ENCODE measurements at places on chromosomes 3 and 15.

GRCh38 chr3:15428539-15428938 is 1.1 kb downstream of the EAF1 start:
- peak; percentile 55 for DNase-seq

DNA sequence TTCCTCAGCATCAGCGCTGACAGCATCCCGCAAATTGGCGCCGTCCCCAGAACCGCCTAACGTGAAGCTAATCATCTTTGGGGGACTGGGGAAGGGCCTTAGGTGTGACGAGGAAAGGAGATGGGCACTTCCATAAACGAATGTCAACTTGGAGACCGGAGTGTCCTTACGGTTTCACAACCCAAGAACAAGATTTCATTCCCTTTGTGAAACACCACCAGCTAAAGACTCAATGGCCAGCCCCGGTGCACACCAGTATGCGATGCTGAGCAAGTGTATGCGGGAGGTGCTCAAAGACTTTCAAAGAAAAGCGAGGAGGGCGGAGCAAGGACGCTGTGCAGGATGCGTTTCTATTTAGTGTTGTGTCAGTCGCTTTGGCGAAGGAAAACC is 759 bp upstream of the TTBK2 start:
- peak; percentile 58 for DNase-seq

DNA sequence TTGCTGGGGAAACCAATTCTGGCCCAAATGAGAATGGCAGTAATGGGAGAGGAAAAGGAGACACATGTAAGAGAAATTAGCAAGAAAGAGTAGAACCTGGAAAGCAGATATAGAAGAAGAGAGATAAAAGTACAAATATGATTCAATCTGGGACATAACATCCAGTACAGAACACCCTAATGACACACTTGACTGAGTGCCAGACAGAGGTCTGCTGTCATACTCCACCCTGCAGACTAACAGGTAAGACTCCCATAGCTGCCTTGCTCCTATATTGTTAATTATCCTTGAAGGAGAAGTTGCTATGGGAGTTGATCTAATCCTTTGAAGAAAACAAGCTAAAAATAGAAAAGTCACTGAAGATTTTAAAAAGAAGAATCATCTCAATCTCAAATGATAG is 21.1 kb downstream of the CCPG1 start:
- DNase-seq = no peak

- DNase-seq = no peak
These were observed 14.3 kb downstream of the ZIC4 start for GRCh38 chr3:147391781-147392624.

- DNase-seq = no peak
These were observed 21.1 kb downstream of the MAGI1 start for GRCh38 chr3:66017591-66017990.

DNA sequence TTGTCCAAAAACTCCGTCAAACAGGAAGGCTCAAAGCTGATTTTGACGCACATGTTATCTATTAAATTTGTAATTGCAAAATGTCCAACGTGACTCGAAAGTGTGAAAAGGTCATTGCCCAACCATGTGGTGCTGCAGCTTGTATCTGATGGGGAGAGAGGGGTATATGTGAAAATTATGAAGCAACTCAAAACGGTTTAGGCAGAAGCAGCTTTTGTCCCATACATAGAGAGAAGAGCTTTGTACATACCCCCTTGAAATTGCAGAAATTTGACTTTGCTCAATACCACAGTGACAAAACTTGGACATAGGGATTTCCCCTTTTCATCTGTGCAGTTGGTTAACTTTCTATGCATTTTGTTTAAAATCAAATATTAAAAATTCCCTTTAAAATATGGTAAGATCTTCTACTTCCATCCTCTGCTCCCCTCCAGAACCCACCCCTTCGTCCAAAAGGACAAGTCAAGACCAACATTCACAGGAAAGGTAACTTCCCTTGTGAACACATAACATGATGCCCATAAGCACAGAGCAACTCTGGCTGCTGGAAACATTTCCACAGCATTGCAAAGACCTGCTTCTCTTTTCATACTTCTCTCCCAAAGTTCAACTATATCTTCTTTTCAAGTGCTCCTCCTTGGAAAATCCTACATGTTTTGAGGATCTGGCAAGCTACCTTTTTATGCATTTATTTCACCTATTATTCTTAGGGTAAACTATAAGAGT is 253.7 kb upstream of the THBS1 start:
- peak; percentile 8 for DNase-seq

DNA sequence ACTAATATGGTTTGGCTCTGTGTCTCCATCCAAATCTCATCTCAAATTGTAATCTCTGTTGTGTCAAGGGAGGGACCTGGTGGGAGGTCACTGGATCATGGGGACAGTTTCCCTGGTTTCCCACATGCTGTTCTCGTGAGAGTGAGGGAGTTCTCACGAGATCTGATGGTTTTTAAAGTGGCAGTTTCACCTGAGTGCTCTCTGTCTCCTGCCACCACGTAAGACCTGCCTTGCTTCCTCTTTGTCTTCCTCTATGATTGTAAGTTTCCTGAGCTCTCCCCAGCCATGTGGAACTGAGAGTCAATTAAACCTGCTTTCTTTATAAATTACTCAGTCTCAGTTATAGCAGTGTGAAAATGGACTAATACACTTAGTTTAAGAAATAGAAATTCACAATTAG is 228.9 kb downstream of the CD47 start:
- no peak for DNase-seq

- DNase-seq = no peak
These were observed 38.1 kb downstream of the UBE2E2 start for GRCh38 chr3:23241256-23241655.

GRCh38 chr3:194312186-194312742 is 38.9 kb downstream of the CPN2 start:
- no peak for DNase-seq

- DNase-seq = no peak
These were observed 450.4 kb downstream of the MFSD1 start for GRCh38 chr3:159252274-159252673.

DNA sequence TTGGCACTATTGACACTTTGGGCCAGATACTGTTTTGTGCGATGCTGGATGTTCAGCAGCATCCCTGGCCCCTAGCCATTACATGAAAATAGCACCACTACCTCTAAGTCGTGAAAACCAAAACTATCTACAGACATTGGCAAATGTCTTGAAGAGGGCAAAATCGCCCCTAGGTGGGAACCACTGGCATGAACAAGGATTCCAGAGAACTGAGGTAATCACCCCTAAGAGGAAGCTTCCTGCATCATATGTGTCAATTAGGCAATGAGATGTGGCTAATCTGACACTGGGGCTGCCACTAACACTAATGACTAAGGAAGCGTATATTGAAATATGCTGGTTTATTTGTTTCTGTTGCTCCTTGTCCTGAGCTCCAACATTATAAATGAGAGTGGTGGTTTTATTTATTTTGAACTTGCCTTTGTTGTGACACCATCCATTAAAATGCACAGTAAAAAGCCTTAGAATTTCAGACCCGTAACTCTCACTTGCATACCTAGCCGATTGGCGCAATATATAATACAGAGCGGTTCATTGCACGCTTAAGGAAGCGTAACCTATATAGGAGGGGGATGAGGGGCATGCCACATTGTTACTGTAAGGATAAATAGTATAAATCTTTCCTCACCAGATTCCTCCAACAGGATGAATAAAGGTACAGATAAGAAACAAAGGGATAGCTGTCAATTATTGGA is 299.8 kb upstream of the CNTN4 start:
- DNase-seq = no peak

DNA sequence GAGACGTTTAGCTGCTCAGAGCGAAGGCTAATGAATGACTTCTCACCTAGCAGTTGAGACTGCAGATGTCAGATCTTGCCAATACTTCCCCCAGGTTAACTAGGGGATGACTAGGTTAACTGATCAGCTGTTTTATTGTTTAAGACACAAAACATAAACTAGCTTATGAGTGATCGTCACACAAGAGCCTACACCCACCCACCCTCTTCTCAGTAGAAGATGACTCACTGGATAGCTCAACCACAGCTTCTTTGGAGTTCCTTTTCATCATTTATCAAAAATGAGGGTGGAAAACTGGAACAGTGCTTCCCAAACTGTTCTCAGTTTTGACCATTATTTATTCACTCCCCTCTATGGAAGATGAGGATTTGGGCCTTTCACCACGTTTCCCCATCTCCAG is 25.2 kb downstream of the GASK1A start:
- DNase-seq = no peak

DNA sequence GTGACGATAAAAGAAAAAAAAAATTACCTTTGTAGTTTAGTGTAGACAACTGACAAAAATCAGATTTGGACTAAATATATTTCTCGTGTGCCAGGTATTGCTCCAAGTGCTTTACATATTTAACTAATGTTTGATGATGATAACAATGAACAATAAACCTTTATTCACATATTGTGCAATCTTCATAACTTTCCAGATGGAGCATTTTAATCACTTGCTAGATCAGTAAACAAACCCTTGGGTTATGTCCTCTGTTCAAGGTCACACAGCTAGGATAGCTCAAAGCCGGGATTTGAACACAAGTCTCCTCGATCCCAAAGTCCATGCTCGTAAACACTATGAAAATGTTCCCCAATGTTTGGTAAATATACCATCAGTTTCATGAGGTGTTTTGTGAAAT is 14.5 kb downstream of the NCEH1 start:
- no peak for DNase-seq

DNA sequence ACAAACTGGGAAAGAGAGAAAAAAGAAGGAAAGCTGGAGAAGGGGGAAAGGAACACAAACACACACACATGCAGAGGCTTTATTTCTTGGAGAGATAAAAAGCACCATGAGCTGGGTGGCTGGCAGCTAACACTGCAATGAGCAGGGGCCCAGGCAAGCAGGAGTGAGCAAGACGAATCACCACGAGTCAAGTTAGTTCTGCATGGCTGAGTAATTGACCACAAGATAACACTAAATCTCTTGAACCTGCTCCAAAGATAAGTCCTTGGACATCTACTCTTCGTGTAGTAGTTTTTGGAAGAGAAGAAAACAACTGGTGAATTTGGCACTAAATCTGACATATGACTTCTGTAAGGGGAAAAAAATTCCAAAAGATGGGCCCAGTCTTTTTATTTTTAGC is 100.9 kb downstream of the MYO5A start:
- no peak for DNase-seq

GRCh38 chr3:106692624-106693023 is 684.6 kb upstream of the CCDC54 start:
- DNase-seq = no peak

DNA sequence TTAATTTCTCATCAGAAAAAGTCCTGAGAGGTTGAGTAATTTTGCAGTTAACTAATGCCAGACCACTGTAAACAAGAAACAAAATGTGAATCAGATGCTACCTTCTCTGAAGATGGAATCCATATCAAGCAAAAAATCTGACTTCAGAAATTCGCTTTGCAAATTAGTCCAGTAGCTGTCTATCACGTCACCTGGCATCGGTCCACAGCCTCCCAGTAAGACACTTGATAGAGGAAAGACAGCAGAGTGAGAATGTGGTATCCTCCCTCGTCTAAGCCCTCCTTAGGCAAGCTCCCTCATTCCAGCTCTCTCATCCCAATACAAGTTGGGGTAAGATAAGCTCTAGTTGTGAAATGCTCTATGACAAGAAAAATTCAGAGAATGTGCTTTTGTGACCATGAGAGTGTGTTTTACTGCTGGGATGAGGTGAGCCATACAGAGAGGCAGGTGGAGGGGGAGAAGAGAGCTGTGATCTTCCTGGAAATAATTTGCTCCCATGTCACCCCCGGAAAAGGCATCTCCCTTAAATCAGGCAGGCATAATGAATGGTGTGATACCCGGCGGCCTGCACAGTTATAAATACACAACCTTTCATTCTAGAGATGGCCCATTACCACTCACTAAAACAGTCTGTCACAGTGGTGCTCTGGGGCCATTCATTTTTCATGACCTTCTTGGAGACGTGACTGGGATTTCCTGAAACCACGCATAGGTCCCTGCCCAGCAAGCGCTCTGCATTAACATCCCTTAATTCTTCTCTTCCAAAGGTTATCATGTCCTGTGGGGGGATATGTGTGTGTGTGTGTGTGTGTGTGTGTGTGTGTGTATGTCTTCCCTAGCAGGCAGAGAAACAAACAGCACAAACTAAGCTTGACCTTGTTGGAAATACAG is 602.0 kb upstream of the KCNMB2 start:
- DNase-seq = no peak

GRCh38 chr3:174089592-174089991 is 692.0 kb downstream of the NLGN1 start:
- no peak for DNase-seq

DNA sequence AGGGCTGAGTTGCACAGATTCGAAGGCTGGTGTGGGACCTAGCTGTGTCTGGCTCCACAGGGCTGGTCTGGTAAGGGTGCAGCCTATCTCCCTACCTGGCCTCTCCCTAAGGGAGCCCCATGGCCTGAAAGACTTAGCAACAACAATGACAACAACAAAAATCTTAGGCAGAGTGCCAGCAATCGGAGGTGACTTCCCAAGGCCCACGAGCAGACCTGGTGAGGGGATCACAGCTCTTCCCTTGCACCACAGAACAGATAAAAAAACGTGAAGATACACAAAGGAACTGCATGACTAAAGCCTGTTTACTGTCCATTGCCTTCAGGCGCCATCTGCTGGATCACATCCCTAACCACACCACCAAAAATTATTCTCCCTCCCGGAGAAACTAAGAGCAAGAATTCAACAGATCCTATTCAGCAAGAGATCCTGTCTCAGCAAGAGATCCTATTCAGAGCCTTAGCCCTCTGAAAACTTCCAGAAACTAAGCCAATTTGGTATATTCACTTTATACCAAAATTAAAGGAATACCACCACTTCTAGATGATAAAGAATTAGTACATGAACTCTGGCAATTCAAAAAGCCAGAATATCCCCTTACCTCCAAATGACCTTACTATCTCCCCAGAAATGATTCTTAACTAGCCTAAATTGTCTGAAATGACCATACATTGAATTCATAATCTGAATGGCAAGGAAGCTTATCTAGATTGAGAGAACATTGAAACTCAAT is 24.1 kb upstream of the OR5K4 start:
- DNase-seq = peak; percentile 57

- peak; percentile 27 for DNase-seq
These were observed 79.5 kb downstream of the IQSEC1 start for GRCh38 chr3:12993517-12994356.

DNA sequence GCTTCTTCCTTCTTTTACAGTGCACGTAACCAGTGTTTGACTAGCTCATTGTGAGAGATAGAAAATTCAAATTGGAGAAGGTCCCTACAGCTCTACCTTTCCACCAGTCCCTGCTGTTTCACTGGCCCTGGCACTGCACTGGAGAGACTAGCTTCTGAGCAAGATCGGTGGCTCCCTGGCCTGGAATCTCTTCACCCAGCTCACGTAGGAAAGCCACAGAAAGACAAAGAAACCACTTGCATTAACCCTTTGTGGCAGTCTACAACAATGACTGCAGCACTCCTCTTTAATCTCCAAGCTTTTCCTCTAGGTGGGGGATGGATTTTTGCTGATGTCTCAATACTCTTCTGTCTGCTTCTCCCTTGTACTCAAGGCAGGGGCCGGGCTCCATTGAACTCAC is 155.9 kb downstream of the PEX5L start:
- DNase-seq = no peak

GRCh38 chr15:62552444-62552843 is 387.4 kb upstream of the C2CD4B start:
- no peak for DNase-seq

GRCh38 chr3:188939814-188940572 is 231.8 kb upstream of the TPRG1 start:
- no peak for DNase-seq
